ENCODE measurements at places on chromosomes 4 and X. TPM values are rescaled to one million over a fixed set of nuclear protein-coding genes. Genes with fewer than 3 reads are reported as not detected.

Gene MED14
- total RNA-seq: 36.4 TPM

Gene TMPRSS11A
- not detected for total RNA-seq

Gene CACNA1F
- total RNA-seq: 0.05 TPM

Gene NKX6-1
- total RNA-seq: not detected

Gene BRS3
- total RNA-seq: not detected

Gene SHROOM4
- total RNA-seq: not detected

Gene CLDN24
- total RNA-seq: not detected

Gene CLGN
- total RNA-seq: not detected

Gene HSFX4
- total RNA-seq: not detected

Gene TEX13B
- not detected for total RNA-seq

Gene SLIT2
- total RNA-seq: 0.07 TPM

Gene TEX11
- total RNA-seq: 0.12 TPM

Gene SGCB
- 14.4 TPM for total RNA-seq

Gene TDO2
- not detected for total RNA-seq

Gene WWC2
- total RNA-seq: 0.75 TPM

Gene USP26
- total RNA-seq: not detected

Gene SHROOM3
- 0.05 TPM for total RNA-seq

Gene MGARP
- not detected for total RNA-seq

Gene GPRASP1
- 0.44 TPM for total RNA-seq

Gene PLXNB3
- 0.81 TPM for total RNA-seq

Gene PCYT1B
- not detected for total RNA-seq

Gene FAM236A
- not detected for total RNA-seq

Gene GABRG1
- not detected for total RNA-seq

Gene PNCK
- total RNA-seq: 0.15 TPM

Gene ASB9
- total RNA-seq: not detected

Gene RADX
- 5.6 TPM for total RNA-seq

Gene GLA
- total RNA-seq: 67.9 TPM

Gene FGF2
- 17.8 TPM for total RNA-seq

Gene ANTXR2
- total RNA-seq: 24.9 TPM

Gene CXCL6
- total RNA-seq: not detected

Gene UGT8
- not detected for total RNA-seq

Gene BEND2
- not detected for total RNA-seq

Gene GNPDA2
- total RNA-seq: 18.9 TPM

Gene FAM47A
- not detected for total RNA-seq

Gene C4orf36
- total RNA-seq: not detected

Gene HMX1
- not detected for total RNA-seq

Gene FREM3
- total RNA-seq: not detected

Gene RAP2C
- total RNA-seq: 37.6 TPM

Gene ANXA10
- total RNA-seq: not detected

Gene TBL1X
- total RNA-seq: 24.0 TPM

Gene DRD5
- not detected for total RNA-seq

Gene TBC1D19
- 4.7 TPM for total RNA-seq

Gene FIP1L1
- 123 TPM for total RNA-seq
